ENCODE measurements at places on chromosomes 1 and 21.

GRCh38 chr1:103112546-103112945, 4.2 kb upstream of the COL11A1 start:
- DNase-seq, result no peak

- no peak for DNase-seq
Observed at GRCh38 chr1:84478876-84479868, at the start of gene RPF1. Gene RPF1, plus strand, starts transcription at chr1:84479266. Its CDS starts 16 bp downstream, at chr1:84479282.

- DNase-seq, result no peak
Observed at GRCh38 chr1:197958438-197959305, 41.5 kb downstream of the LHX9 start.

- no peak for DNase-seq
Observed at GRCh38 chr1:87131809-87132283, 196.8 kb upstream of the LMO4 start.

All from GOT3 (cell line).